Activated CD4-positive, CD25-positive, alpha-beta regulatory T cell treated with anti-CD3 and anti-CD28 coated beads, Interleukin-2, amount 50 U/mL, for 16 hours (primary cell): ENCODE measurements at places on chromosomes 1 and 21.

DNA sequence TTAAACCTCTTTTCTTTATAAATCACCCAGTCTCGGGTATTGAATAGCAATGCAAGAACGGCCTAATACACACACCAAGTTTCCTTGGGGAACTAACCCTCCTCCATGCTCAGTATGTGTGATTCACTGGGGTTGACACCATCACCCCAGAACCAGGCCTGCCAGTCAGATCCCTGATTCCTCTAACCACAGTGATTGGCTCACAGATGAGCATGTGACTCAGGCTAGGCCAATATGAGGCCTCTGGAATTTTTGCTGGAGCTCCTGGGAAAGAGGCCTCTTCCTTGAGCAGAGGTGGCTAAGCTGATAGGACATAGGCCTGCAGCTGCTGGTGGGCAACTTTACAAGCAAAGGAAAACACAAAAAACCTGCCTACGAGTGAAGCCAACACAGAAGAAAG is 74.7 kb upstream of the ZBTB40 start:
- no peak for DNase-seq

- no peak for DNase-seq
These were observed 22.0 kb downstream of the CNST start for GRCh38 chr1:246588159-246588721.

DNA sequence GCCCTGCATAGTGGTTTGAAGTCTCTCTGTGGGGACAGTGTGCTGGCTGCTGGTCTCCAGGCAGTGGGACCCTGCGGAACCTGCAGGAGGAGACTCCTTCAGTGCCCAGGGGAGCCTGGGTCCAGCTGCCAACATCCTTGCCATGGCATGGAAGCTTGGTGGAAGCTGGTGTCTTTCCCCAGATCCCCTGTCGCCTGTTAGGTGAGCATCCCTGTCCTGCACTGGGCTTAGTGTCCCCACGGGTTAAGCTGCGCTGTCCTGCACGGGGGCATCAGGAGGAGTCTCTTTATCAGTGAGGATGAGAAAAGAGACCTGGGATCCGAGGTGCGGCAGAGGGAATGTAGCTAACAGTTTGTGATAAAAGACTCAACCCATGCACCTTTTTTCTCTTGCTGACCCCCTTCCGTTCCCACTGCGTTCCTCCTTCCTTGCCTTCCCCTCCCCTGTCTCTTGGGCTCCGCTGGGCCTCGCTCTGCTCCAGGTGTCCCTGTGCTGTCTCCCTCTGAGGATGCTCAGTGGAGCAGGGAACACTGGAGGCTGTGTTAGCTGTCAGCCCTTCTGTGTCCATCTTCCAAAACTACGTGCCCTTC is 59.3 kb downstream of the SLC37A1 start:
- no peak for DNase-seq

DNA sequence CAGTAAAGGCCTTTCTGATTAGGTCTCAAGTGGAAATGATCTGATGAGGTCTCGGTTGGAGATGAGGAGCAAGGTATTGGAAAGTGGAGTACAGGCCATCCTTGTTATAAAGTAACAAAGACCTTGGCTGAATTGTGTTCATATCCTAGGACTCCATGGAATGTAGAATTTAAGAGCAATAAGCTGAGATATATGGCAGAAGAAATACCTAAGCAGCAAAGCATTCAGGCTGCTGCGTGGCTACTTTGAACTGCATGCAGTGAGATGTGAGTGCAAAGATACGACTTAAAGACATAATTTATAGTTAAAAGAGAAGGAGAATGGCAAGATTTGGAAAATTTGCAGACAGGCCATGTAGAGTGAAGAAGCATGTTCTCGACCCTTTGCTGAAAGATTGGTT is 11.2 kb upstream of the XPR1 start:
- DNase-seq: no peak

GRCh38 chr1:245704765-245705164 is 550.0 kb downstream of the KIF26B start:
- DNase-seq: no peak

- DNase-seq: no peak
These were observed 31.9 kb downstream of the SEC16B start for GRCh38 chr1:177937931-177938330.
